ENCODE measurements at places on chromosomes 4 and X.
A peak's percentile ranks its signal among the peaks of the same experiment; 100 is the strongest.

DNA sequence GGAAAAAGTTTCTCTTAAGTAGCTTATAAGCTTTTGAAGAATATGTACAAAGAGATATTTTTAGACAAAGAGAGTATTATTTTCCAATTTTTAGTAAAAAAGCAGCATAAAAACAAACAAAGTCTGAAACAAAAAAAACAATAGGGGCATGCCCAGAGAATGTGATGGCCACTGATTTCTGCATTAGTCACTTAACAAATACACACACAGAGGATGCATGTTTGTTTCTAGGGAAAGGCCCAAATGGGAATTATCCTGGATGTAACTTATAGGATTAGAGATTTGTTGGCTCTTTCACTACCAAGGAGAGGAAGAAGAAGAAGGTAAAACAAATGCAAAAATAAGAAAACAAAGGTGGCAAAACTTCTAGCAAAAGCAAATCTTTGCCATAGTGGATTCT lies 95.9 kb upstream of the SCOC start:
- DNase-seq: no peak

DNA sequence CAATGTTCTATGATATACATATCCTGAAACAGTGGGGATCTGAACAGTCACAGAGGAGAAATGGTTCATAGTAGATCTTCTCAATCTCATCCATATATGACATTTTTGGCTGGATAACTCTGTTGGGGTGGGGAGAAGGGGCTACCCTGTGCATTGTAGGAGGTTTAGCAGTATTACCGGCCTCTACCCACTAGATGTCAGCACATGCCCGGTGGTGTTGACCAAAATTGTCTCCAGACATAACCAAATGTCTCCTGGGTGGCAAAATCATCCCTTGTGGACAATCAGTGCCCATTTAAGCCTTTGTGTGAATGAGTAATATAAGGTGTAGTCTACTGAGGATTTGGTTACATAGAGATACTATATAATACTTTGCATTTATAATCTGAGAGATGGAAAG lies 89.9 kb downstream of the PLS3 start:
- DNase-seq: peak; percentile 35

- no peak for DNase-seq
Measured at GRCh38 chr4:48499551-48500066, 9.6 kb downstream of the ZAR1 start.

DNA sequence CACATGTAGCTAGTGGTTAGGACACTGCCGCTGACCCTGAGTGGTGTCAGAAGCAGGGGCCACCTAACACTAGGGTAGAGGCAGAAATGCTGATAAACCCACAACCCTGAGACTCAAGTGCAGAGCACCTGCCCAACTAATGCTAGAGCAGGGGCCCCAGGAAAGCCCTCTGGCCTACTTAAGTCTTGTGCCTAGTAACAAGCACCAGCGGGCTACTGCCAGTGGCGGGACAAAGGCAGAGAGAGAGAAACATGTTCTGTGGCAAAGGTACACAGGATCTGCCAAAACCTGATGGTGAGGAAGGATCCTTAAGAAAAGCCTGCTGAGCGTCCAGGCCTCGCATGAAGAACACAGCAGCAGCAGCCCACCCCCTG lies 172.4 kb downstream of the PRDM5 start:
- no peak for DNase-seq

- DNase-seq: no peak
Measured at GRCh38 chrX:27619975-27620374, 29.8 kb downstream of the DCAF8L2 start.

- DNase-seq: no peak
Measured at GRCh38 chrX:129577877-129578276, 37.8 kb downstream of the OCRL start.

- peak; percentile 52 for DNase-seq
Measured at GRCh38 chr4:10164877-10165283, 48.3 kb upstream of the WDR1 start.

GRCh38 chr4:186069729-186070128 lies 773 bp downstream of the TLR3 start:
- DNase-seq: no peak

DNA sequence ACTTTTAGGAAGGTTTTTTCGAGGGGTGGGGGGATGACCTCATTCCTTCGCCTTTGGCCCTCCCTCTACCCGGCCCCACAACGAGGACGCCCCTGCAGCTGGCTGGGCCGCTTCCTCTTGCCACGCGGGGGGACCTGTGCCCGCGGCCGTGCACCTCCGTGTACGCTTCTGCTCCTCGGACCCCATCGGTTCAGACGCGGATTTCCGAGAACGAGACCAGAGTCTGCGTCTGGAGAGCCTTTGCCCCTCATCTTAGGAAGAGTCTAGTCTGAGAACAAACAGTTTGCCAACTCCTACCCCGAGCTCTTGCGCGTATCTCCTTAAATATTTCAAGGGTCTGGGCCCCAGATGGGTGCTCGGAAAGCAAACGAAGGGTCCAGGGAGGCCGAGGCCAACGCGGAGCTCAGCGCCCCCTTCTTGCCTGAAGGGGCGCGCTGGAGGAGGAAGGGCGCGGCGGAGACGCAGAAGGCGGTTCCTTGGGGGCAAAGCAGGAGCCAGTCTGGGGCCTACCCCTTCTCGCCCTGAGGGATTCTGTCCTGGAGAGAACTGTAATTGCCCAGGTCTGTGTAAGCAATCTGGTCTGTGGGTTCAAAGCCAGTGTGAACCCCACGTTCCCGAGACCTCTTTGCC lies 3.9 kb upstream of the SFRP2 start:
- DNase-seq: no peak

- DNase-seq: no peak
Measured at GRCh38 chr4:107806196-107806595, 18.5 kb upstream of the SGMS2 start.

DNA sequence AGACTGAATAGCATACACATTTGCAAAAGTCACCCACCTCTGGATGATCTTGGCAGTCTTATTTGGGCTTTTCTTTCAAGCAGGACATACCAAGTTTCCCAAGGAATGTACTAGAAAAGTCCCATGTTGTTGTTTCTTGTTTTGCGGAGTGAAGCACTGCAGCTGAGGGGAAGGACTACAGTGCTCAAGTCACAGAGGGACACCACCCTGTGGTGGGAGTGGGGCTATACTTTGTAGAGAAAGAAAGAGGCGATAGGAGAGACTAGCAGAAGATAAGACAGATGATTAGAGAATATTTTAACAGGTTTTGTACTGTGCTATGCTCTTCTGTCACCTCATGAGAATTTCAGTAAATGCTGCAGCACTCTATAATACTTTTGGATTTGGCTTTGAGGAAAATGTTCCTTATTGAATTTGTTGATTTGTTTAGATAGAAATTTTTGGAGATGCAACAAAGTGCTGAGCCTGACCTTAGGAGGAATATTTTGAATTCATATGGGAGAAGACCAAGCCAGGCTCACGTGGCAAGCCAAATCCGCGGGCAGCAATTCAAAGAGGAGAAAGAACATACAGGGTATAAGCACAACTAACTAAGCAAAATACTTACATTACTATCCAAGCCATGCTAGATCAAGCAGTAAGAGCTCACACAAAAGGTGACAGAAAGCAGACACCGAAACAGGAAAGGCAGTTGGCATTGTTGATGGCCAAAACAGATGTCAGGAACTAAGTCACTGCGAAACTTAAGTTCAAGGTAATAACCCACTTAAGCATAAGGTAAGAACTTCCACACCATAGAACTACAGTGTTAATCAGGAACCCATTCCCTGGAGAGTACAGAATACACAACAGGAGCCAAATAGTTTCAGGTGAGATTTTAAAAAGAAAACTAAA lies 280.3 kb upstream of the INTU start:
- no peak for DNase-seq

DNA sequence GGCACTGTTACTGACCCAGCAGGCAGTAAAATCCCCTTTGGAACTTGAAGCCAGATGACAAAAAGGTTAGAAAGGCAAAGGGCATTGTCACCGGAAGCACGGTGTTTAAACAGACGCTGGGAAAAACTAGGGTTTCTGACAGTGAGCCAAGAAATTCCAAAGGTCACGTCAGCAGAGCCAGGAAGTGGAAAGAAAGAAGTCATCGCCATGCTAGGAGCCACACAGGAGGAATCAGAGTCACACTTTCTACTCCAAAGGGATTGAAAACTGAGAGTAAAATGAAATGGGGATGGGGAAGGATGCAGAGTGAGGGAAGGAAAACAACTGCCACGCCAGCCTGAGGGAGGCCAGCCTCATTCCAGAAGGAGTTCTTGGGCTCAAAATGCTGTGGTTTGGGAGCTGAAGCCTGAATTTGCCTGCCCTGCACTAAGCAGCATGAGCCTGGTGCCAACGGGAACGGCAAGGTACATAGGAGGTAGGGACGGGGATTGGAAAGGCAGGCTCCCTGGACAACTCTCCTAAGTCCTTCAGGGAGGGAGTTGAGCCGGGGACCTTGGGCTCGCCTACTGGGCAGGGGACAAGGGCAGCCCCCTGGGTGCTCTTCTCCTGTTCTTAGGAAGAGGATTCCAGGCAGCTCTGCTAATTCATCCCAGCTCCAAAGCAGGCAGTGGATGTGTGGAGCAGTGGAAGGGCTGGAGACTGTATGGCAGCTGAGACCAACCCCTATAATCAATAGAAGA lies 66.8 kb downstream of the SOWAHB start:
- DNase-seq: no peak

DNA sequence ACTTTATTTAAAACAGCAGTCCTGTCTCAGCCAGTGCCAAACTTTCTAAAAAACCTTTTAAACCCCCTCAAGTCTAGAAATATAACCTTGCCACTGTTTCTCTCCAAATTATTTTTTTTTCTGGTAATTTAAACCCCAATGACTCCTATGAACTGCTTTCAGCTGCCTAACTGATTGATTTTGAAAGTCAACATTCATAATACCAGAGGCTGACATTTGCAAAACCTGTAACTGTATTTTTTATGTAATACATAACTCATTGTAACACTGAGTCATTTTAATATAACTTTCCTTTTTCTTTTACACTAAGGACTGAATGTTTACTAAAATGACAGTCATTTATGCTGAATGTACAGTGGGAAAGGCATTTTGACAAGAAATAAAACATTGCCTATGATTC lies 19.1 kb upstream of the EGFL6 start:
- no peak for DNase-seq

GRCh38 chrX:155900765-155901164 lies 19.6 kb downstream of the VAMP7 start:
- no peak for DNase-seq

- no peak for DNase-seq
Measured at GRCh38 chr4:163164591-163164990, 2.1 kb downstream of the NAF1 start.

GRCh38 chr4:73870260-73870659 lies 1.1 kb downstream of the CXCL1 start:
- DNase-seq: no peak

DNA sequence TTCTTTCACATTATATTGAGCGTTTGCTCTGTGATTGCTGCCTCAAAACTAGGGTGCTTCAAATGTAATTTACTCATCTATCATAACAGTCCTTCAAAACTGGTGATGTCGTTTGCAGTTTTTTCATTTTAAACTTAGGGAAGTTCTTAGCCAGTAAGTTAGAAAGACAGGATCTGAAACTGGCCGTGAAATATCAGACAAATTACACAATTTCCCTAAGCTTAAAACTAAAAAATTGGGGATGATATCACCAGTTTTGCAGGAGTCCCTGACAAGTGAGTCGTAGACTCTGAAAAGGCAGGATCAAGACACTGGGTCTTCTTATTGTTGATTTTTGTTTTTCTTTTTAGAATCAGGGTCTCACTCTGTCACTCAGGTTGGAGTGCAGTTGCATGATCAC lies 44.8 kb downstream of the MOB1B start:
- DNase-seq: no peak

DNA sequence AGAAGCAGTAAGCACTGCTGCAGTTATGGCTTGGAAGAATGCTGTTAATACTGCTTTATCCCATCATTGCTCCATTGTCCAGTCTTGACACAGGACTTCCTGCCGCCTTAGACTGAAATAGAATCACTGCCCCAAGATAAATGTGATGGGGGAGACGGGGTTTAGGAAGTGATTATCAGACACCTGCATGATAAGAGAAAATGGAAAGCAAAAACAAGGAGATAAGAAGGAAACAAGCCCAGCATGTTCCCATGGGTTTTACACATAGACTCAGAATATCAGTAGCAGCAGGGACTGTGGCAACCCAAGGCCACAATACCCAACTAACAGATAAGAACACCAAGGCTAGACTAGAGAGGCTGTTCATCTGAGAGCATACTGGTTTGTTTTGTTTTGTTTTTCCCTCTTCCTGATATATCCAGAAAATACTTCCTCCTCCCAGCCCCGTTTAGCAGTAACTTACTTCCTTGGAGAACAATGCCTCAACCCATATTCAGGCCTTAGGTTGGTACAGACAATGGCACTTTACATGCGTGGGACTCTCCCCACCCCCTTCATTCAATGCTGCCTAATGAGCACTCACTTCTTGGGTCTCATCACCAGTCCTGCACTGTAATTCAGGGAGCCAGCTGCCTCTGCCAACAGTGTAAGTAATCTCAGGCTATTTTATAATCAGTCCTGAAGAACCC lies 232.6 kb downstream of the CBR4 start:
- DNase-seq: no peak

- no peak for DNase-seq
Measured at GRCh38 chrX:36214924-36215323, 295.4 kb downstream of the CFAP47 start.

DNA sequence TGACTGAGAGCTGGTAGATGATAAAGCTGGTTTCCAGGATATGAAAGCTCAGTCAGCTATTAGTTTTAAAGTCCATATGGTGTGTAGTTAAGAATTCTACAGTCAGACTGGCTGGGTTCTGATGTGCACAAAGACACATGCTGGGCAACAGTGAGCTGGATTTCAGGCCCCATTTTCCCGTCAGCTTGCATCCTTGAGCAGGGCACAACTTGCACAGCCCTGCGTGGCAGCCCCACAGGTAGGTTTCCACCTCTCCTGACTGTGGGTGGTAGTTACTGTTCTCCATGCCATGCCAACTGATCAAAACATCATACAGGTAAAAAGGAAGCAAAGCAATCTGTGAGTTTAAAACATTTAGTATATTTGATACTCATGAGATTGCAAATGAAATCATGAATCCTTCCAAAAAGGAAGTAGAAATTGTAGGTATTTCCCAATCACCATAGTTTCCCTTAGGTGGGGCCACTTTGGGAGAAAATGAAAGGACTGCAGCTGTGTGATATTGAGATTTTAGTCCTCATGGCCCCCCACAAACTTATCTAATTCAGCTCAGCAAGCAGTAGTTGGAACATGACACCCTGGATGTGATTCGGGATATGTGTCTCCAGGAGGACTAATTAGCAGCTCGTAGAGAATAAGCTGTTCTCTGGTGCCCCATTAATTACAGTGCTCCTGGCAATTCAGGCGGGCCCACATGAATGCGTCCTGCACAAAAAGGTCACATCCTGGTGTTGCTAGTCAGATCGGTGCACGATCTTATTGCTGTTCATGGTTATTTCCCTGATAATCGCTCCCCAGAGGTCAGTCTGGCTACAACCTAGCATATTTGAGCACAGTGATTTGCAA lies 42.4 kb upstream of the NOCT start:
- DNase-seq: no peak
